NCI-H510A (cell line): ENCODE measurements at places on chromosomes 11 and 22.

DNA sequence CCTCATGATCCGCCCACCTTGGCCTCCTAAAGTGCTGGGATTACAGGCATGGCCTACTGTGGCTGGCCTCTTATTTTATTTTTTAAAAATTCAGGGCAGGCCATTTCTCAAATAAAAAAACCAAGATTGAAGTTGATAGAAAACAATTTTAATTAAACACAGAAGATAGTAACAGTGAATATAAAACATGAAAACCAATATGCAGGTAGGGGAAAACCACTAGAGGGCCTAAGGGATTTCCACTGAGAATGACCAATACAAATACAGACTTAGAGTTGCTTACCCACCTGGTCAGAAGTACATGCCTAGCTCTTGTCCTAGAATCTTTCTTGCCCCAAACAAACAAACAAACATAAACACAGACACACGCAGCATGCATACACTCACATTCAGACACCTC lies 1.7 kb upstream of the RTCB start:
- DNase-seq = no peak

DNA sequence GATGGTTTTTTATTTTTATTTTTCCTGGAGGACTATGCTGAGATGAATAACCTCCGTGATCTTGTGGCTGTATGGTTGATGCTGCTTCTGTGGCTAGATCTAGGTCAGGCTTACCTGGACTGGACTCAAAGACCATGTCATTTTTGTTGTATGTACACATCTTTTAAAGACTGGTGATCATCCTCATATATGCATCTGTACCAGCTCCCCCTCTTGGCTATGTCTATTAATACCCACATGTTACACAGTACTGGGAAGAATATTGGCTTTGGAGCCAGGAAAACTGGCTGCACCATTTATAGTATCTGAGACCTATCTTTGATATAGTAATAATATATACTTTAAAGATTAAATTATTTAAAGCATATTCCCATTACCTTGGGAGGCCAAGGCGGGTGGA lies 18.4 kb upstream of the PITPNB start:
- DNase-seq = no peak

DNA sequence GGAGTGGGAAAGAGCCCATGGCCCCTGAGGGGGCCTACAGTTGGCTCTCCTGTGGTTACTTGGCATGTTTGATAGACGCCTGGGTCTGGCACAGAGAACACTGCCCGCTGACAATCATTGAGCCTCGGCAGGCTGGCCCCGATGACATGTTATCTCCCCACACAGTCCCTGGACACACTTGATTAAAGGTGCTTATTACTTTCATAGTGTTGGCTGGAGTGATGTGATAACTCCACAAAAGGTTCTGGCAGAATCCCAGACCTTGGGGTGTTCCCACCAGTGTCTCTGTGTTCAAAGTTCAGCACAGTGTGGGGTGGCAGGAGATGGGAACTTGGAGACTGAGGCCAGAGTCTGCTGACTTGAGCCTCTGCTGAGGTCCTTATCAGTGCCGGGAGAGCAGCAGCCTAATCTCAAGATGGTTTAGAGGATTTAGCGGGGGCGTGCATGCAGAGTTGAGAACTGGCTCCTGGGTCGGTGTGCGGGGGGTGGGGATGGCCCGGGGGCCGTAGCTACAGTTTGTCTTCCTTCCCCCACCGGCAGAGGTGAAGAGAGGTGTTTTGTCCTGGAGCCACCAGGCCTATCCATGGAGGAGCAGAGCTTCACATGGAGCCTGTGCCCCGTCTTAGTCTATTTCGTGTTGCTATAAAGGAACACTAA lies 22.5 kb downstream of the PARVB start:
- no peak for DNase-seq

- no peak for DNase-seq
These were observed 83.3 kb upstream of the SUSD2 start for GRCh38 chr22:24097961-24098391.

DNA sequence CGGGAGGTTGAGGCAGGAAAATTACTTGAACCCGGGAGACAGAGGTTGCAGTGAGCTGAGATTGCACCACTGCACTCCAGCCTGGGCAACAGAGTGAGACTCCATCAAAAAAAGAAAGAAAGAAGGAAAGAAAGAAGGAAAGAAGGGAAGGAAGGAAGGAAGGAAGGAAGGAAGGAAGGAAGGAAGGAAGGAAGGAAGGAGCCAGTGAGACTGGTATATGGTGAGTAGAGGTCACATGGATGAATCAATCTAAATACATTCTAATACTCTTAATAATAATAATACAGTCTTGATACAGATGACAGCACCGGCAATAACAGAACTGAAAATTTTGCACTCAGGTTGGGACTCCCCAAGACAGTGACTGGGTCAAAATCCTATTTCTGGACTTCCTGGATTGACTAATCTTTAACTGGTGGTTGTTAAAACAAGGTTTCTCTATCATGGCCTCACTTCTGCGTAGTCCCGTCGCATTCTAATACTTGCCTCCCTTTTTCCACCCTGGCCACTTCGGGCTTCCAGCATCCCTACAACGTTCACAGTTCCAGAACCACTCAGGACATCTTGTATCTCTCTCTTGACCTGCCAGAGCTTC lies 53.5 kb upstream of the EIF3M start:
- no peak for DNase-seq

DNA sequence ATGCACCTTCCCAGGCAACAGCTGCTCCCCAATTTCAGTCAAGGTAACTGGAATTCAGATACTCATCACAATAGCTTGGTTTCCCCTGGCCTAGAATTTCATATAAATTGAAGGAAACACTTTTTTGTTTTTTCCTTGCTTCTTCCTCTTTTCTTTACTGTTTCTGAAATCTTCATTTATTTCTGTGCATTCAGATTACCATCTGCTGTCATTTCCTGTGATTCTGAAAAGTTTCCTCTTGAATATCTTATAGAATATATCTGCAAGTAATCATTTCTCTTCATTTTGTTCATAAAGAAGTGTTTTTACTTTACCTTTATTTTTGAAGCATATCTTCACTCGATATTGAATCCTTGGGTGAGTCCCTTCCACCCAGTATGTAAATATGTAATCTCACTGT lies 85.3 kb downstream of the GAB4 start:
- no peak for DNase-seq

DNA sequence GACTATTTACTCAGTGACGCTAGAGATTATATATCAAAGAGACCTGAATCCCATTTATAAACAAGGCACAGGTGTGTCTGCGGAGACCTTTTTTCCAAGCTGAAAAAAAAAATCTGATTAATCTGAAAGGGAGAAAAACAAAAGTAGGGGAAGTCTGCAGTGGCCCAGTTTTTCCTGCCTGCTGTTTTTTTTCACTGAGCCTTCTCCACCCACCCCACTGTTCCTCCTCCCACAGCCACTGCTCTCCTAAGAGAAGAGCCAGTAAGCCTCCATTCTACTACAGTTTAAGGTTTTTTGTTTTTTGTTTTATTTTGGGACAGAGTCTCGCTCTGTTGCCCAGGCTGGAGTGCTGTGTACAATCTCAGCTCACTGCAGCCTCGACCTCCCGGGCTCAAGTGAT lies 18.4 kb downstream of the ARFGAP2 start:
- DNase-seq = no peak

DNA sequence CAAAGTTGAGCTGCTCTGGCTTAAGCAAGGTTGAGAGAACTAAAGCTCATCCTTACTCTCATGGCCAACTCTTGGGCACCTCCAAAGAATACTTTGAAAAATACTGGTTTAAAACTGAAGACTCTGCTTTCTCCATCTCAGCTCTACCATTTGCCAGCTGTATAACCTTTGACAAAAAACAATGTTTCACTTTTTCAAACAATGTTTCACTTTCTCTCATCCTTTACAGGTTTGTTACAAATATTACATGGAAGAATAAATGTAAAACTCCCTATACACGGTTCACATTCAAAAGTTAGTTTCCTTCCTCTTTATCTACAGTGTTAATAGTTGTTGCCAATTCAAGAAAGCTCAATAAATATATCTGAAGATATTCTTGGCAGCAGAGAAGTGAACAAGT lies 19.2 kb downstream of the AMBRA1 start:
- no peak for DNase-seq

DNA sequence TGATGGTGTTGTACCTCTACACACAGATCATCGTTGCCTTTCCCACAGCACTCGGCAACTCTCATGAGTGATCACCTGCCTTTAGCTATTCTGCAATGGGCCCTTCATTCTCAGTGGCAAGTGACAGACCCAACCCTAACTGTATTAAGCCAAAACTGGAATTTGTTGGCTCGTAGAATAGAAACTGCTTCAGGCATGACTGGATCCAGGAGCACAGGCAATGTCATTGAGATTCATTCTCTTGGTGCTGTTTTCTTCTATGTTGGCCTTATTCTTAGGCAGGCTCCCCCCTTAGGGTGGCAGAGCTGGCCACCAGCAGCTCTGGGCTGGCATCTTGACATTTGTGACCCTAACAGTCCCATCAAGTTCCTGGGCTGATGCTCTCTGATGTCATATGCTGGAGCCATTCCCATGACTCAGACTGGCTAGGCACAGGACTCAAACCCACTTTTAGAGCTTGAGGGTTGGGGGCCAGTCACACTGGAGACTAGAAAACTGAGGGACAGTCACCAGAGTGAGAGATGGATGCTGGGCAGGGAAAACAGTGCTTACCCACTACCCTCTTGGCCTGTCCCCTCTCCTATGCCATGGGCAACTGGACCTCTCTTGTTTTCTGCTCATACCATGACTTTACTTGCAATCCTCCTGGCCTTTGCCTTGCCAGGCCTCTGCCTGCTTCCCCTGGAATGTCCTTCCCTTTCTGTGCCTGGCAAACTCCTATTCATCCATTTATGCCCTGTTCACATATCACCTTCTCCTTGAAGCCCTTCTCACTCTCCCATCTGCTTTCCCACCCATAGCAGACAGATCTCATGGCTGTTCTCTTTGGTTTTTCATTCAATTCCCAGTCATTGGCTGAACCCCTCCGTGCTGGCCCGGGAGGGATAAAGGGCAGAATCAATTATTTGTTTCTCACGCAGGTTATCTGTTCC lies 7.1 kb upstream of the CDC42EP2 start:
- DNase-seq = no peak

GRCh38 chr11:104728927-104729326 lies 169.3 kb downstream of the CASP12 start:
- DNase-seq = no peak

- no peak for DNase-seq
These were observed 279.3 kb downstream of the CASP12 start for GRCh38 chr11:104618954-104619353.
